ENCODE measurements at places on chromosomes 12 and 14. TPM values are rescaled to one million over a fixed set of nuclear protein-coding genes. Genes with fewer than 3 reads are reported as not detected.
A peak's percentile ranks its signal among the peaks of the same experiment; 100 is the strongest.

DNA sequence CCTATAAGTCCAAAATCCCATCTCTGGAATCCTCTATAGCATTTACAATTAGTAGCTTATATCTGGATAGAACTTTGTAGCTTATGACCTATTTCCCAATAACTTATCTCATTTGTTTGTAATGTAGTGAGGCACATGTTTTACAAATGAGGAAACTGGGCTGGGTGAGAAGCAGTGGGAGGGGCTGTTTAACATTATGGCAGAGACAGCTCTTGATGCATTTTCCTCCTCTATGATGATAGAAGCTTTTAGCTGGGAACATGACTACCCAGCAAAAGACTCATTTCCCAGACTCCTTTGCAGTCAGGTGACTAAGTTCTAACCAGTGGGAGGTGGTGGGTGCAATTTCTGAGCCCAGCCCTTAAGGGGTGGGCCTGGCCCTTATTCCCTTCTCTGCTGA lies 179.7 kb downstream of the TTC8 start:
- DNase-seq, result peak; percentile 68

DNA sequence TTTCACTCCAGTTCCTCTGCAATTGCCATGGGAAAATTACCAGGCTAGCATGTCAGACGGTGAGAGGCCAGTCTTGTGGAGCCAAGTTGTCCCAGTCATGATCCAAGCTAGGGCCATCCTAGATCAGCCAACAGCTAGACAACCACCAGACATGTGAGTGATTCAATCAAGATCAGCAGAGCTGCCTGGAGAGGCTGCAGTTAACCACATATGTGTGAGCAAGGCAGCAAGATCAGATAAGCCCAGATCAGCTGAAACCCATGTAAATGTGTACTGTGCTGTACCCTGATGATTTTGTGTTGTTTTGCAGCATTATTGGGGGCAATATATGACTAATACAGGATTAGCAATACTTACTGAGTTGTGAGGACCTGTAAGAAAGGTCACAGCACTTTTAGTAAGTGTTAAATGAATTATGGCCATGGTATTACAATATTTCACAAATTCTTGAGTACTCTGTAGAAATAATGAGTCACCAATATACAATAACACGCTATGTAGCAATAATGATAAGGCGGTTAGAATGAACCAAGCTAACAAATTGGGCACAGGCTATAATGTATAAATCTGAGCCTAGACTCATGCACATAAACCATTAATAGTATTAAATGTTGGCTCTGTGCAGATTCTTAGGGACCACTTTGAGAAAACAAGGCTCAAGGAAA lies 91.4 kb downstream of the SUDS3 start:
- no peak for DNase-seq

- no peak for DNase-seq
Observed at GRCh38 chr14:28603606-28604005, 163.0 kb upstream of the FOXG1 start.

DNA sequence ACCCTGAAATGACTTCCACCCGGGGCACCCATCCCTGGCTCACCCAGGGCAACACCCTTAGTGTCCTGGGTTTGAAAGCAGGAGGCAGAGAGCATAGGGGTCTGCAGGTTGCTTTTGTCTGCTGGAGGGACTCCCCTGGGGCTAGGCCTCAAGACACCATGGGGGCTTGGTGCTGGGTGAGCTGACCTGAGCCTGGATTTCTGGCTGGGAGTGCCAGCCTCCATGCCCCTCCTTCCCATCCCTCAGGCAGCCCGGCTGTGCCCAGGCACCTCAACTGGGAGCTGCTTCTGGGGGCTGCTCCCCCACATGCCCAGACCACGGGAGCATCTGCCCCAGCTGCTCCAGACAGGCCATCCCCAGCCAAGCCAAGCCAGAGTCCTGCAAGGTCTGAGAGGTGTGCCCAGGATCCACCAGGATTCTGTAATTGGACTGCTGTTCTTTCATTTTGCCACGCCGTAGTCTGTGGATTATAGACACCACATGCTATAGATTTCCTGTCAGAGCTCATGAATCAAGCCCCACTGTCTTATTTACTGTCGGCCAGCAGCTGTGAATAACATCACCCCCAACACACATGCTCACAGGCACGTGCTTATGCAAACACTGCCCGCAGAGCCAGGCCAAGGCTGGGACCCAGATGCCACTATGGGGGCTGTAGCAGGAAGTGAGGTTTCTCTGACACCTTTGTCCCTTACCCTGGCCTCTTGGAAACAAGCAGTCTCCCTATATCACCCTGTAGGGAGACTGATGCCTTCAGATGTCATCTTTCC lies 29.4 kb upstream of the ESRRB start:
- no peak for DNase-seq

DNA sequence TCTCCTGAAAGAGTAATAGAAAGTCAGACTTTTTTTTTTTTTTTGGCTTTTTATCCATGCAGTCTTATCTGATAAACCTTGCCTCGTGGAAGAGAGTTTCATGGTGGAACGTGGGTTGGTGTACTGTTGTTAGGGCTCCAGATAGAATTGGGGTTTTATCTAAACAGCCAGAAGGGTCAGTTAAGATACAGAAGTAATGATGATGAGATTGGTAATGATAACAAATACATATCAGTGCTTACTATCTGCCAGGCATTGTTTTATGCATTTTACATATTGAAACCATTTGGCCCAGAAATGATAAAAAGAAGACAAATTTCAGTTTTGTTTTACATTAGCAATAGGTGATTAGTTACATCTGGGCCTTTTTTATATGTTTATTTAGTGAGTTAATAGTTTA lies 372.8 kb upstream of the PRICKLE1 start:
- no peak for DNase-seq

GRCh38 chr12:11879306-11879705 lies 191.4 kb upstream of the BCL2L14 start:
- no peak for DNase-seq

- DNase-seq, result no peak
Observed at GRCh38 chr14:97626088-97626487, 828.9 kb downstream of the VRK1 start.

DNA sequence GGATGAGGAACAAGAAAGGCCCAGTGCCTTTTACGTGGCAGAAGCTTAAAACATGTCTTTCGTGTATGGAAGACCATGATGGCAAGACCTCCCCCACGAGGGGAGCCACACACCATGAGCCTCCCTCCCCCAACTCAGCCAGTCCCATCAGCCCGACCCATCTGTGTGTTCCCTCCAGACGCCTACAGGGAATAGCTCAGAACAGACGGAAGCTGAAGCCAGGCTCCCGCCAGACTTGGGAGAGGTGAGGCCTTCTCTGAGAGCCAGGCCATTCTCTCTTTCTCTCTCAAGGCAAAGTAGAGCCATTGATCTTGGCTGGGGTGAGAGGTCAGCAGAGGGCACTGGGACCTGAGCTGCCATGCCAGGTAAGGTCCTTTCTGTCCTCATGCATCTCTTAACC lies 9.5 kb downstream of the REM2 start:
- DNase-seq, result no peak

DNA sequence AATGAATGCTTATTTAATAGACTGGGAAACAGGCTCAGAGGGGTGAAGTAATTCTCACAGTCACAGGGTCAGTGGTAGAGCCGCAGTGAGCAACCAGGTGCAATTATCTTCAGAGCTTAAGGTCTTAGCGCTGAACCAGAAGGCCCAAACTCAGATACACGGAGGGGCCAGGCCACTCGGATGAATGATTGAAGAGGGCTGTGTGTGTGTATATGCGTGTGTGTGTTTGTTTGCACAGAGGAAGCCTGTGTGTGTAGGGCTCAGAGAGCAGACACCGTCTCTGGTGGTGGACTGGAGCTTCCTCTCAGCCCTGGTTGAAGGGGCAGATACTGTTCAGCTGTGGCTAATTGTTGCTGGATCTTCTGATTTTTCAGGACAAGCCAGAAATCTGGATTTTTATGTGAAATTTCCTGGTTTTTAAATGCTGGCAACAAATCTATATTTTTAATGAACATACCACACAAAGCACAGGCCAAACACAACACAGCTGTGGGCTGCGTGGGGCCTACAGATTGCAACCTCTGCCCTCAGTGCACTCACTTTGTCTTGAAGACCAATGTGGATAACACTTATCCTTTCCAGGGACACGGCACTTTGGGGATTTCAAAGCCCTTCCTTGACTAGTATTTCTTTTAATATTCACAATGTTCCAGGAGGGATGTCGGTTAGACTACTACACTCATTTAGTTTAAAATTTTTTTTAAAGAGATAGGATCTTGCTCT lies 94.5 kb upstream of the NRXN3 start:
- DNase-seq, result no peak

- DNase-seq, result no peak
Observed at GRCh38 chr12:132247718-132248452, 81.5 kb downstream of the GALNT9 start.

DNA sequence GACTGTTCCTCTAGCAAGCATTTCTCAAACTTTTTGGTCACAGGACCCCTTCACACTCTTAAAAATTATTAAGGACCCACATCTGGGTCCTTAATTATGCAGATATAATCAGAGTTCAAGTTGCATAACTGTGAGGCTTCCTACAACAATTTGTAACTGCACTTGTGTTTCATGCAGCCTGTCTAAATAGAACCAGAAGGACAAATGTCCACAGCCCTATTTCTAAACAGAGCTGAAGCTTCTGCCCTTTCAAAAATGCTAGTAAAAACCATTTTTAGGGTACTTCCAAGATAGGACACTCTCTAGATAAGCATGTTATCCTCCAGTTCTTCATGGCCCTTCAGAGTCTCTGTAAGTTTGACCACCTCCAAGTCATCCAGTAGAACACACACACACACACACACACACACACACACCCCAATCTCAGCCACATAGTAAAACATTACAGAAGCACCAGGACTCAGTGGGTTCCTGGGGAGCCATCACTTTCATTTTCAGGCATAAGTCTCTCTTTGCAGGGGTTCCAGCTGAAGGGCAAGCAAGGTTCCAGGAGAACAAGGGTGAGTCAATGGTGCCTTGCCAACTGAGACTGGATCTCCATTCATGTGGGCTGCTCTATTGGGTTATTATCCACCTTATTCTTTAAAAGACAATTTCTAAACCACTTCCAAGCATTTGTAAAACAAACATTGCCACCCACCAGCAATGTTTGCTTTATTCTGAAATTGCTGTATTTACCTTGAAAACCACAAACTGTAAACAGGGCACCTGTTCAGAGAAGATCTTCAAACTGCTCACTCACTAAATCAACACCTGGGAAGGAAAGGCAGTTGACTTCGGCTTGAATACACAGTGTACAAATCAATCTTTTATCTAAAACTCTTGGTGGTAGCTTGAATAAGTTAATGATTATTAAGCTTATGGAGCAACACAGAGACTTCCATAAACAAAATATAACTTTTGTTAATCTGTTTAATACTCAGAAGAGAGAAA lies 64.1 kb downstream of the ITPR2 start:
- DNase-seq, result no peak

Gene FGD4
- 5.3 TPM for polyA plus RNA-seq

Gene CLEC4D
- 35.4 TPM for polyA plus RNA-seq

Gene LRRC43
- polyA plus RNA-seq, result not detected

Gene MYG1
- polyA plus RNA-seq, result 55.7 TPM

Gene PTGER2
- polyA plus RNA-seq, result 72.8 TPM

Gene IGF1
- polyA plus RNA-seq, result not detected

Gene MUCL1
- polyA plus RNA-seq, result not detected

Data from CD14-positive monocyte (primary cell).